ENCODE measurements at places on chromosomes 7 and 10. TPM values are rescaled to one million over a fixed set of nuclear protein-coding genes. Genes with fewer than 3 reads are reported as not detected.

The DENND2A gene
- not detected for polyA plus RNA-seq

The GLI3 gene
- not detected for polyA plus RNA-seq

The HTR7 gene
- polyA plus RNA-seq: not detected

The PGAM2 gene
- polyA plus RNA-seq: not detected

The ZPBP gene
- not detected for polyA plus RNA-seq

The MMD2 gene
- polyA plus RNA-seq: not detected

The IMPDH1 gene
- polyA plus RNA-seq: 48.7 TPM

The FIGNL1 gene
- 35.9 TPM for polyA plus RNA-seq

GRCh38 chr10:48611133-48611532 lies 6.3 kb upstream of the ARHGAP22 start:
- peak overlapping the region; percentile 66 for H3K27ac ChIP-seq
- peak; percentile 41 for DNase-seq
- peaks cover 15% of the 10 kb centered on the region for H3K4me1 ChIP-seq

DNA sequence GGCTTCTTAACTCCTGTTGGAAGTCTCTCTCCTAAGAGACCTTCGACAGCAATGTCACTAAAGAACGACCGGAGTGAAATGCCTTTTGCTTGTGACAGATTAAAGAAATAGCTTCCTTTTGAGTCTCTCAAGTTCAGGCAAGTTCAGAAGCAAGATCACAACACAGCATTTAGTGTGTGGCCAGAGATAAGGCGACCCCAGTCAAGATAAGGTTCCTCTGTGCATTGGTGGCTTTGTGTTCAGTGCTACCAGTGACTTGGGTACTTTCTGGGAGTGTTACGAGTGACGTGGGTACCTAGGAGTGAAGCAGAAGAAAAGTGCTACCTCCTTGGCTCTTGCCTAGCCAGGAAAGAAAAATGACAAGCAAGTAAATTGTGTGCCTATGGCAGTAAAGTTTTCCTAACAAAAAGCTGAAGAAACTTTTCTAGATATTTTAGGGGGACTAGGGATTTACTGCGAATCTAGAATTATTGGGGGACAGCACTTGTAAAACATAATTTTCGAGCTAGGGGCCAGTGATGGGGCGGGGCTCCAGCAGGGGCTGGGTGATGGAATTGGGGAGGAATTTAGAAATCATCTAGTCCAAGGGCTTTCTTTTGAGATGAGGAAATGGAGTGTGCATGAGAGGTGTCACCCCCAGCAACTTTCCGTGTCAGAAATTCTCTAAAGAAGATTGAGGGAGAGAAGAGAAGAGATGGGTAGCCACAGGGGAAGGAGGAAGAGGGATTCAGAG lies 191.9 kb upstream of the LYZL2 start:
- no peaks in the 10 kb centered on the region for H3K36me3 ChIP-seq
- no peak overlapping the region for H3K4me3 ChIP-seq
- H3K4me1 ChIP-seq: 0 out of 2 replicates have a peak, but pooled peaks cover 4% of the 10 kb centered on the region
- no peak for DNase-seq

DNA sequence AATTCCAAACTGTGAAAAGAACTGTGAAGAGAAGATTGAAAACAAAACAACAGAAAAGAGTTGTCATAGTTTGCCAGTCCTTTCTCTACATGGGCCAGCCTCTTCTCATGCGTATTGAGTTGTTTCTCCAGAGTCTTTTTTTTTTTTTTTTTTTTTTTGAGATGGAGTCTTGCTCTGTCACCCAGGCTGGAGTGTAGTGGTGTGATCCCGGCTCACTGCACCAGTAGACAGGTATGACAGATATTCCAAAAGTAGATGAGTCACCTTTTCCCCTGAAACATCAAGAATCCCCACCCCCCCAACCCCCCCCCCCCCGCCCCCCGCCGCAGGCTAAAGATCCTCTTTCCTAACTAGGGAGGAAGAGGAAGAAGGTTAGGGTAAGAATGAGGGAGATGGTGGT lies 15.6 kb upstream of the KMT2C start:
- no peaks in the 10 kb centered on the region for H3K4me1 ChIP-seq
- H3K27me3 ChIP-seq: no peaks in the 10 kb centered on the region
- no peaks in the 10 kb centered on the region for H3K36me3 ChIP-seq
- H3K27ac ChIP-seq: no peak overlapping the region
- DNase-seq: no peak

- no peak for DNase-seq
- no peak overlapping the region for H3K4me3 ChIP-seq
- peaks cover 8% of the 10 kb centered on the region for H3K27me3 ChIP-seq
- no peak overlapping the region for H3K27ac ChIP-seq
These were observed 684 bp upstream of the HOXA5 start for GRCh38 chr7:27143950-27144780.

DNA sequence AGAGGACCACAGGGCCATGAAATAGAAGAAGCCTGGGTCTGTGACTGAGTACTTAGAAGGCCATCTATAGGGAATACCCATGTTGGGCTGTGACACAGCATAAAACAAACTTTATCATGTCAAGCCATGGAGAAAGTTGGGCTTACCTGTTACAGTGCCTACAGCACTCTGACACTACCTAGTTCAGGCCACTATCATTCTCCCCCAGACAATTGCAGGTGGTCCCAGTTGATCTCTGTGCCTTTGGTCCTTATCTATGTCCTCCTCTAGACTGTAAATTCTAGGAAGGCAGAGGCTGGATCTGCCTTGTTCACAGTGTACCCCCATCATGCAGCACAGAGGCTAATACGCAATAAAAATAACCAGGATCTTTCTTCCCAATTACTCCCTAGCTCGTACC lies 69.1 kb downstream of the GCC1 start:
- H3K27ac ChIP-seq: no peak overlapping the region
- no peaks in the 10 kb centered on the region for H3K4me1 ChIP-seq
- DNase-seq: no peak
- H3K36me3 ChIP-seq: no peaks in the 10 kb centered on the region

- no peak overlapping the region for H3K27ac ChIP-seq
- H3K4me1 ChIP-seq: no peaks in the 10 kb centered on the region
- H3K36me3 ChIP-seq: no peaks in the 10 kb centered on the region
- DNase-seq: no peak
- no peaks in the 10 kb centered on the region for H3K27me3 ChIP-seq
These were observed 237.3 kb downstream of the SEMA3A start for GRCh38 chr7:83957333-83957732.

- no peak overlapping the region for H3K4me3 ChIP-seq
- H3K27me3 ChIP-seq: no peaks in the 10 kb centered on the region
- peak; percentile 23 for DNase-seq
- H3K4me1 ChIP-seq: peaks cover 16% of the 10 kb centered on the region
These were observed 21.6 kb downstream of the DNTT start for GRCh38 chr10:96325719-96326373.

- H3K27me3 ChIP-seq: no peaks in the 10 kb centered on the region
- H3K4me1 ChIP-seq: no peaks in the 10 kb centered on the region
- DNase-seq: no peak
- H3K27ac ChIP-seq: no peak overlapping the region
- H3K36me3 ChIP-seq: no peaks in the 10 kb centered on the region
- H3K4me3 ChIP-seq: no peak overlapping the region
These were observed 224.5 kb downstream of the ZMYND11 start for GRCh38 chr10:359762-360161.

GRCh38 chr10:78426181-78426580 lies 392.5 kb downstream of the RPS24 start:
- no peak overlapping the region for H3K27ac ChIP-seq
- H3K4me1 ChIP-seq: no peaks in the 10 kb centered on the region
- H3K4me3 ChIP-seq: no peak overlapping the region
- no peaks in the 10 kb centered on the region for H3K27me3 ChIP-seq

- no peaks in the 10 kb centered on the region for H3K27me3 ChIP-seq
- H3K36me3 ChIP-seq: no peaks in the 10 kb centered on the region
- DNase-seq: no peak
- H3K4me3 ChIP-seq: no peak overlapping the region
- H3K4me1 ChIP-seq: peaks cover 3% of the 10 kb centered on the region
These were observed 4.3 kb upstream of the MARVELD1 start for GRCh38 chr10:97708976-97709946.

GRCh38 chr7:74061840-74062539 lies 21.6 kb upstream of the LIMK1 start:
- H3K27ac ChIP-seq: no peak overlapping the region
- no peaks in the 10 kb centered on the region for H3K27me3 ChIP-seq
- DNase-seq: no peak
- no peaks in the 10 kb centered on the region for H3K36me3 ChIP-seq
- no peak overlapping the region for H3K4me3 ChIP-seq
- H3K4me1 ChIP-seq: no peaks in the 10 kb centered on the region

GRCh38 chr7:134154581-134155130 lies 27.5 kb downstream of the LRGUK start:
- no peak overlapping the region for H3K27ac ChIP-seq
- H3K27me3 ChIP-seq: no peaks in the 10 kb centered on the region
- H3K4me3 ChIP-seq: no peak overlapping the region
- no peak for DNase-seq

DNA sequence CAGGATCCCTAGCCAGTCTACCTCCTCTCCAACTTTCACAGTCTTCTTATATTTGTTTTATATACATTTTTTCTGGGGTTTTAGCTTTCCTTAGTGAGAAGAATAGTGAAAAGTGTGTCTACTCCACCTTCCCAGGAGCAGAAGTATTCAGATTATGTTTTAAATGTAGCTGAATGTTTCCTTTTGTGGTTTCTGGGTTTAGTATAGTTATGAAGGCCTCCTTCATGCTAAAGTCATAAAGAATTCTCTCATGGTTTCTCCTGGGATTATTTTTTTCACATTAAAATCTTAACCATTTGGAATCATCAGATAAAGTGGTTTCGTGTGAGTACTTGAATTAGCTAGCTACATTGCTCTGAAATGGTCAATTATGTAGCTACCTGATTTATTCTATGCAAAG lies 50.9 kb downstream of the ANKMY2 start:
- no peaks in the 10 kb centered on the region for H3K36me3 ChIP-seq
- H3K4me3 ChIP-seq: no peak overlapping the region
- DNase-seq: no peak
- no peaks in the 10 kb centered on the region for H3K27me3 ChIP-seq

- H3K4me3 ChIP-seq: no peak overlapping the region
- no peaks in the 10 kb centered on the region for H3K4me1 ChIP-seq
- H3K27me3 ChIP-seq: no peaks in the 10 kb centered on the region
- DNase-seq: no peak
These were observed 81.3 kb upstream of the DKK1 start for GRCh38 chr10:52232561-52233350.

- H3K4me3 ChIP-seq: no peak overlapping the region
- H3K36me3 ChIP-seq: no peaks in the 10 kb centered on the region
- no peak overlapping the region for H3K27ac ChIP-seq
These were observed 64.8 kb upstream of the MEOX2 start for GRCh38 chr7:15751191-15751701.

DNA sequence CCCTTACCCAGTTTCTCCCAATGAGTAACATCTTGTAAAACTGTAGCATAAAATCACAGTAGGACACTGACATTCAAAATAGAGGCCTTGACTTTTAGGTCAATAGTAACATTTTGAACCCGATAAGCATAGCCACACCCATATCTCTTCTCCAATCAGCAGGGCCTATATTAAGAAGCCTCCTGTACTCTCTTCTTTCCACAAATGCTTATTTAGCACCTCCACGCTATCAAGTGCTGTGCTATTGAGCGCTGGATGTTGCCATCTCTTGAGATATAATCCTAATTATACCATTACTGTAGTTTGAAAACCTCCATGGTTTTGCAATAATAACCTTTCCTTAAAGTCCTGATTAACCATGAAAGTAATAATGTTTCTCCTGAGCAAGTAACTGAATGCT lies 40.1 kb upstream of the CBLL1 start:
- H3K27ac ChIP-seq: no peak overlapping the region
- no peaks in the 10 kb centered on the region for H3K36me3 ChIP-seq
- H3K4me3 ChIP-seq: no peak overlapping the region
- no peaks in the 10 kb centered on the region for H3K4me1 ChIP-seq
- no peak for DNase-seq

DNA sequence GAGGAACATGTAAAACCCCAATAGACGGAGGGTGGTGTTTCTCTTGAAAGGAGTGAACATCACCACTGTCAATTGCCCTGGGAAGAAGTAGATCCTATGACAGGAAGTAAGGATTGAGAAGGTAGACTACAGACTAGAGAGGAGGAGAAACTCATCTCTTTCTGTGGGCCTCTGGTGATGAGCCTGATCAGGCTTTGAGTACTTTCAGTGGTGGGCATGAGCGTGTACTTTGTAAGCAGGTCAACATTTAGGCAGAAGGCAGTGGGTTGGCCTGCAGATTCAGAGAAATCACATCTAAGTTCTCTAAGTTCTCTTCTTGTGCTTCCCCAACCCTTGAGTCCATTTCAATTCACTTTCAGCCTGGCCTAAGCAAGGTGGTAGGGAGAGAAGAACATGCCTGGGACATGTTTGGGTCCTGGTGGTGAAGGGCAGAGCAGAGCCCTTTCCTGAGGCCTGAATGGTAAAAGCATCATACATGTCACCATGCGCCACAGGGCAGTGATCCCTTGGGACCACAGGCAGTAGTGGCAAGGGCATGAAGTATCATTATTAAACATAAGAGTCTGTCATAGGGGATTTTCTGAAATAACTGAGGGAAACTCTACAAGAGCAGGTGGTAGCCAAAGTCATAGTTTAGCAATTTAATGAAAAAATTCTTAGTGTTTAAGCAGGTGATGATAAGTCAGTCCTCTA lies 56.4 kb upstream of the ANKRD1 start:
- H3K27me3 ChIP-seq: no peaks in the 10 kb centered on the region
- DNase-seq: peak; percentile 76
- H3K36me3 ChIP-seq: no peaks in the 10 kb centered on the region
- no peak overlapping the region for H3K4me3 ChIP-seq

DNA sequence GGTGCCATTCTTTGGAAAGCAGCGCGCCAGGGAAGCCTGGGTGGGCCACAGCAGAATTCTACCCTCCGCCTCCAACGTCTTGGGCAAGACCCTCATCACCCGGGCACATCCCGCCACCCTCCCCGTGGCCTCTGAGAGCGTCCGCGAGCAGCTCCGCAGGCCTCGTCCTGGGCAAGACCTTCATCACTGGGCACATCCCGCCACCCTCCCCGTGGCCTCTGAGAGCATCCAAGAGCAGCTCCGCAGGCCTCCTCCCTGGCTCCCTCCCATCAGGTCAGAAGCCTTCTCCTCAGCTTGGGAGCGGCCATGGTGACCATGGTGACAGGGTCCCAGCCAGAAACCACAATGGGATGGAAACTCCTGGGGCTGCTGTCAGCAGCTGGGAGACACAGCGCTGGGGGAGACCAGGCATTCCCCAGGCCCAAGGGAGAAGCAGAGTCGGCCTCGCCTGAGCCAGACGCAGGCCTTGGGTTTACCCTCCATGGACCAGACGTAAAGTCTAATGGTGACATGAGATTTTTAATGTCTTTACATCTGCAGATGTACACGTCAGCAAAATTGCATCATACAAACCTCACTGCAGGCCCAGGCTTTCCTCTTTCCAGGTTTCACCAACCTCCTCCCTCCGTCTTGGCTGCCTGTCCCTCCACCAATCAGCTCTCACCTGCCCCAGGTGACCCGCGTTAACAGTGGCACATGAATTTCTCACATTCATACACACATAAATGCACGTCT lies 55.1 kb upstream of the PPP2R2D start:
- H3K4me3 ChIP-seq: no peak overlapping the region
- no peak for DNase-seq
- H3K27ac ChIP-seq: no peak overlapping the region
- H3K27me3 ChIP-seq: no peaks in the 10 kb centered on the region
- H3K36me3 ChIP-seq: no peaks in the 10 kb centered on the region

GRCh38 chr7:28580665-28581064 lies 168.3 kb downstream of the CREB5 start:
- H3K27me3 ChIP-seq: no peaks in the 10 kb centered on the region
- no peak overlapping the region for H3K27ac ChIP-seq
- DNase-seq: no peak
- no peaks in the 10 kb centered on the region for H3K4me1 ChIP-seq
- H3K36me3 ChIP-seq: no peaks in the 10 kb centered on the region

- DNase-seq: no peak
- no peaks in the 10 kb centered on the region for H3K4me1 ChIP-seq
- H3K27me3 ChIP-seq: no peaks in the 10 kb centered on the region
These were observed 315.3 kb upstream of the AUTS2 start for GRCh38 chr7:69282946-69283345.
